Globus pallidus (tissue), 1 donor: ENCODE measurements at places on chromosomes 6 and 20.

DNA sequence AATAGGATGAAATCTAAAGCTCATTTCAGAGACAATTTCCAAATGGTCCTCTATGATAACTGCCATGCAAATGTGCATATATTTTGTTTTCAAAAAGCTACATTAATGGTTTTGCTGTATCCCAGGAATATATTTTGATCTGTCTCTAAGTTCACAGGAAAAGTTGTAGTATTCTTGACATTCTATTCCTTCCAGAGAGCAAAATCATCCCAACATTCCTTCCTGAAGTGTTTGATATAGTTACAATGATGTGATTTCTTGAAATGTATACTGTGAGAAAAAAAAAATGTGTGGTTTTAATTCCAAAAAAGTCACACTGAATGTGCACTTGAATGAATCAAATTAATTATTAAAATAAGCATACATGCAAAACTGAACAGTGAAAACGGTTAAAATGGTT, 996.0 kb upstream of the CITED2 start:
- DNase-seq: no peak

DNA sequence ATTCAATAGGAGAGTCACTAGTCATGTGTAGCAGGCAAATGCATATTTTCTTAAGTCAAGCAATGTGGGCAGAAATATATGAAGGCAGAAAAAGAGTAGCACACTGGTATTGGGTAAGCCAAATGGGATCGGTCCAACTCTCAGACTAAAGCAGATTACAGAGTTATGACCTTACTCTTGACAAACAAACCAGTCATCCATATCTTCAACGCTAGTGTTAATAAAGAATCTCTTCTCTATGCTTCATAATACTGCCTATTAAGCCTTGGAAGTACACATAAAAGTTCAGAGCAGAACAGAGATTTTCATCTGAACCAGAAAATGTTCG, 320.2 kb upstream of the JARID2 start:
- DNase-seq: no peak

DNA sequence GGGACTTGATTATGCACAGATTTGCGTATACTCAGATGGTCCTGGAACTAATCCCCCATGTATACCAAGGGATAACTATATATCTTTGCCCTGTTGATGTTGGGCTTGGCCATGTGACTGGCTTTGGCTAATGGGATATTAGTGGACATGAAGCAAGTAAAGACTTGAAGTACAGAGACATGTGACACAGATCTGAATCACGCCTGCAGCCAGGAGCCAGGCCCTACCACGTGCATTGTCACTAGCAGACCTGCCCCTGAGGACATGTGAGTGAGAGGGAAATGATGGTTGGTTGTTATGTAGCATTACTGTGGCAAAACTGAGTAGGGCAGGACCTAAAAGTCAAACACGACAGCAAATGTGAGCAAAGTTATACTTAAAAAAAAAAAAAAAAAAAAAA, 155.7 kb downstream of the AKAP7 start:
- DNase-seq: no peak

DNA sequence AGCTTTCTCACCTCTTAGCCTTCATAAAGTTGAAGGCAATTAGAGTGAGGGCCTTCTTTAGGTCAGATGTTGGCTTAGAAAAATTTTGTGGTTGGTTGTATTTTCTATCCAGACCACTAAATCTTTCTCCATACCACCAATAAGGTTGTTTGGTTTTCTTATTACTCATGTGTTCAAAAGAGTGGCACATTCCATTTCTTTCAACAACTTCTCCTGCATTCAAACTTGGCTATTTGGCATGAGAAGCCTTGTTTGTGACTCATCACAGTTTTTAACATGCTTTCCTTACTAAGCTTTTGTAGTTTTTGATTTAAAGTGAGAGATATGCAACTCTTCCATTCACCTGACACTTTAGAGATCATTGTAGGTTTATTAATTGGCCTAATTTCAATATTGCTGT, 949.6 kb downstream of the TBC1D32 start:
- DNase-seq: no peak

DNA sequence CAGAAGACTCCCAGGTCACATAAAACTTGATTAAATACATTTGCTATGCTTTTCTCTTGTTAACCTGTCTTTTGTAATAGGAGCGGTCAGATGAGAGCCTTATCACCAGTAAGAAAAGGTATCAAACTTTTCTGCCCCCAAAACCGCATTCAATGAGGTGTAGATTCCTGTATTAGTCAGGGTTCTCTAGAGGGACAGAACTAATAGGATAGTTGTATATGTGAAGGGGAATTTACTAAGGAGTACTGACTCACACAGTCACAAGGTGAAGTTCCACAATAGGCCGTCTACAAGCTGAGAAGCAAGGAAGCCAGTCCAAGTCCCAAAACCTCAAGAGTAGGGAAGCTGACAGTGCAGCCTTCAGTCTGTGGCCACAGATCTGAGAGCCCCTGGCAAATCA, 32.7 kb downstream of the PTPRK start:
- DNase-seq: no peak

DNA sequence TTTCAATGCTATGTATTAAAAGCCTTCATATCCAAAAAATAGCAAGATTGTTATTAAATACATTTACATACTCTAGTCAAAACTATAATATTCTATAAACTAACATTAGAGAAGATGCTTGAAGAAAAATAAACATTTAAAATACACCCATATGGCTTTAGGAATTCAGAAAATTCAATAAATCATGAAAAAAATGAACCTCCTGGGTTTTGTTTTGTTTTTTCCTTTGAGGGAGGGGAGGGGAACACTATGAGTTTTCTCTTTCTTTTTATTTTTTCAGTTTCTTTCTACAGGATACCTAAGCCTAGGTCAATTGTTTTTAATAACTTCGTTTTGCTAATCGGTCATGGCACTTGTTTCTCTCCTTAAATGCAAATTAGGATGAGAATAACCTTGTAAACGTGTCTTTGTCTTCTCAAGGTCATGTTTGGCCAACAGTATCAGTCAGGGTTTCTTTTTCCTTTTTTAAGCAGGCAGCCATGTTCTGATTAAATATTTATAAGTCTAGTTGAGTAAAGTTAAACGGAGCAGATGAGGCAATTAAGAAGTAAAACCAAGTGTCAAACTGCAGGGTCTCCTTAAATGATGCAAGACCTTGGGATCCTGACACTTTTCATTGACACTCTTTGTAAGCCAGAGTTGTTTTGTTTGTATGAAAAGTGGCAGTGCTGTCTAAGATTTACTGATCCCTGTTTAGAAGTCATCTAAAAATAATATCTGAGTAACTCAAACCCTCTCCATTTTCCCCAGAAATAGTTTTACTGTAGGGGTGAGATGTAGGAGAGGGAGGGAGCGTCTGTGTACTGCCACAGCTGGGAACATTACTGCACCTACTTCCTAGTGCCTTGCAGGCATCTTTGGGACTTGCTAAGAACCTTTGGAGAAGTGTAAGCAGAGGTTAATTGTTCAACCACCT, 392.3 kb downstream of the PLCB1 start:
- no peak for DNase-seq

- no peak for DNase-seq
Measured at GRCh38 chr6:147509891-147510290, 1.4 kb downstream of the SAMD5 start.

DNA sequence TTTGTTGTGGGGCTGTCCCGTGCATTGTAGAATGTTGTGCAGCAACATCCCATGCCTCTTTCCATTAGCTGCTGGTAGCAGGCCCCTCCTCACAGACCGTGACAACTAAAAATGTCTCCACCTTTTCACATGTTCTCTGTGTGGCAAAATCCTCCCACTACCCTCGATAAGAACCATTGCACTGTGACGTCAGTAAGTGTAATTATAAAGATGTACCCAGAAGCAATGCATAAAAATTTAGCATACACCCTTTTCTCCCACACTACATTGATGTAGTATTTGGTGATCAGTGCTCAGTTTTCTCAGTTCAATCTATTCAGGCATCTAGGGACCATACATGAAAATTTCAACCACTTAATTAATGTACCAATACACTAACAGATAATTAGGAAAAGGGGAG, 389.9 kb downstream of the DOK5 start:
- no peak for DNase-seq

DNA sequence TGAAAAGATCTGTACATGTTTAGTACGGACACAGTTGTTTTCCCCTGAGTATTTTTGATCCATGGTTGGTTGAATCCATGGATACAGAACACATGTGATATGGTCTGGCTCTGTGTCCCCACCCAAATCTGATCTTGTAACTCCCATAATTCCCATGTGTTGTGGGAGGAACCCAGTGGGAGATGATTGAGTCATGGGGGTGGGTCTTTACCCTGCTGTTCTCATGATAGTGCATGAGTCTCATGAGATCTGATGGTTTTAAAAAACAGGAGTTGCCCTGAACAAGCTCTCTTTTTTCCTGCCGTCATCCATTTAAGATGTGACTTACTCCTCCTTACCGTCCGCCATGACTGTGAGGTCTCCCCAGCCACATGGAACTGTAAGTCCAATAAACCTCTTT, 139.2 kb downstream of the CDKAL1 start:
- no peak for DNase-seq

GRCh38 chr6:31356216-31356945, 598 bp downstream of the HLA-B start:
- no peak for DNase-seq

- DNase-seq: no peak
Measured at GRCh38 chr6:17964633-17965032, 22.8 kb downstream of the KIF13A start.

DNA sequence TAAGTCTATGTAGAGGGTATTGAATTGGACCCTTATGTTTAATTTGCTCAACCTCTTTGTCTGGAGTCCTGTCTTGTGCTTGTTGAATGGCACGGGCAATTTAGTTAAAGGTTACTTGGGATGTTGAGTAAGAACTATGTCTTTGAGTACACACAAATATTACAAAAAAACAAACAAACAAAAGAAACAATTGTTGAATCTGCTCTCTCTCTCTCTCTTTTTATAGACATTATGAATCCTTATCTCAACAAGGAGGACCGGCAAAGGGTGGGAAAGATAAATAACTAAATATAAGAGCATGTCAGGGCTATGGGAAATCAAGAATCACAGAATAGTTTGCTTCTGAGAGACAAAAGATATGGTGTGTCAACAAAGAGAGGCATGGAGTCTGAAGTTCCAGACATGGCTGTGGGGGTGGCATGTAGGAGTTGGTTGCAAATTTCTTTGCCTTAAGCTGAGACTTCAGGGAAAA, 608.6 kb downstream of the UTRN start:
- DNase-seq: no peak

GRCh38 chr6:1599469-1599868, 10.2 kb upstream of the FOXC1 start:
- no peak for DNase-seq

DNA sequence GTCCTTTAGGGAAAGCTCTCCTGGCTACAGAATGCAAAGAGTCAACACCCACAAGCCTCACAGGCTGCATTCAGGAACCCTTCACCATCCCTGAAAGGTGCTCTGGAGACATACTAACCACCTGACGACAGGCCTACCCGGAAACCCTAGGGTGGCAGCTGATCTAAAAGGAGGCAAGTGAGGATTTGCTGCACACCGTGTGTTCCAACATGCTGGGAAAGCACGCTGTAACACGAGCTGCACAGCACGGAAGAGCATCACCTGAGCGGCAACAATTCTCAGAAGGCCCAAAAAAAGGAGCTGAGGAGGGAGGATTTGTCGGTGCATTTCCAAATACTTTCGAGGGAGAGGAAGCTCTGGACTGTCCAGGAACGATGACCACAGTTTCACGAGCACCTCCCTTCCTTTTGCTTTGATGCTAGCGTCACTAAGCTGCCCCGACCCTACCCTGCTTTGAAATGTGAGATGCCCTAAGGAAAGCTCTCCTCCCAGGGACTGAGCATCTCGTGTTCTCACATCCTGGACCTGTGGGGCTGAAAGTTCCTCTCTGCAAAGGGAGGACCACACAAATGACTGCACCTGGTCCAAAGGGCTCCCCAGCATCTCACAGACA, 87.0 kb downstream of the PPP1R3G start:
- DNase-seq: no peak

- no peak for DNase-seq
Measured at GRCh38 chr6:167565884-167566599, 241.2 kb downstream of the TTLL2 start.

DNA sequence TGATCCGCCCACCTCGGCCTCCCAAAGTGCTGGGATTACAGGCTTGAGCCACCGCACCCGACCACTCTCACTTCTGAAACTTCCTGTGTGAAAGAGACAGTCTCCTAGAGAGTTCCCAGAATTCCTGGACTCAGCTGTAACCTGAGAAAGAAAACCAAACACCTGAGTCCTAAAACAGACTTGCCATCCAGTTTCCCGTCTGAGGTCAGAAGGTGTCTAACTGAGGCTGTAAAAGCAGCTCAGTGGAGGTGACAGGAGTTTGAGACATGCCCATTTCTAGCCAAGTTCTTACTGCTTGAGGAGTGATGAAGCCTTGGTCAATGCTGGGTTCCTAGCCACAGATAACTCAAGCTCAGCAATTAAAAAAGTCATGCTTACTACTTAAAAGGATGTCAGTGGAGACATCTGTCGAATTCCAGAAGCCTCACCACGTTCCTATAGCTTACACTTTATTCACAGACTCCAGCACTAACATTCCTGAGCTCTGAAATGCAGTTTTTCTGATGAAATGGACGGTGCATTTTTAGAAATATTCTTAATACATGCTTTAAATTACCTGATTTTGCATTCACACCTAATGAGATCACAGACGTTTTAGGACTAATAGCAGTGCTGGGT, 6.1 kb downstream of the UQCC2 start:
- no peak for DNase-seq
